H9 (cell line): ENCODE measurements at places on chromosomes 11 and 22. TPM values are rescaled to one million over a fixed set of nuclear protein-coding genes. Genes with fewer than 3 reads are reported as not detected.

PGGHG gene
- 57.9 and 58.3 TPM in 2 replicates for total RNA-seq

DEPDC7 gene
- total RNA-seq: 4.4 TPM in 2 replicates

FAM181B gene
- total RNA-seq: 0.13 and 0.44 TPM in 2 replicates

OR6A2 gene
- total RNA-seq: 0.33 and 0.35 TPM in 2 replicates

PARVG gene
- 1.3 and 1.6 TPM in 2 replicates for total RNA-seq

GRCh38 chr11:113528982-113529381 is 53.8 kb upstream of the DRD2 start:
- DNase-seq: no peak
- H3K27me3 ChIP-seq: no peaks in the 10 kb centered on the region
- H3K36me3 ChIP-seq: peaks cover 2% of the 10 kb centered on the region; the same call in 1 of the 2 replicates
- H3K4me3 ChIP-seq: no peak overlapping the region

GRCh38 chr22:21000987-21001600 is 824 bp downstream of the THAP7 start:
- no peak overlapping the region for H3K27ac ChIP-seq
- no peaks in the 10 kb centered on the region; the same call in 1 of the 2 replicates for H3K36me3 ChIP-seq
- H3K4me1 ChIP-seq: no peaks in the 10 kb centered on the region; the same call in 1 of the 2 replicates
- H3K4me3 ChIP-seq: peak overlapping the region; percentile 88
- no peaks in the 10 kb centered on the region for H3K27me3 ChIP-seq
- no peak for DNase-seq

DNA sequence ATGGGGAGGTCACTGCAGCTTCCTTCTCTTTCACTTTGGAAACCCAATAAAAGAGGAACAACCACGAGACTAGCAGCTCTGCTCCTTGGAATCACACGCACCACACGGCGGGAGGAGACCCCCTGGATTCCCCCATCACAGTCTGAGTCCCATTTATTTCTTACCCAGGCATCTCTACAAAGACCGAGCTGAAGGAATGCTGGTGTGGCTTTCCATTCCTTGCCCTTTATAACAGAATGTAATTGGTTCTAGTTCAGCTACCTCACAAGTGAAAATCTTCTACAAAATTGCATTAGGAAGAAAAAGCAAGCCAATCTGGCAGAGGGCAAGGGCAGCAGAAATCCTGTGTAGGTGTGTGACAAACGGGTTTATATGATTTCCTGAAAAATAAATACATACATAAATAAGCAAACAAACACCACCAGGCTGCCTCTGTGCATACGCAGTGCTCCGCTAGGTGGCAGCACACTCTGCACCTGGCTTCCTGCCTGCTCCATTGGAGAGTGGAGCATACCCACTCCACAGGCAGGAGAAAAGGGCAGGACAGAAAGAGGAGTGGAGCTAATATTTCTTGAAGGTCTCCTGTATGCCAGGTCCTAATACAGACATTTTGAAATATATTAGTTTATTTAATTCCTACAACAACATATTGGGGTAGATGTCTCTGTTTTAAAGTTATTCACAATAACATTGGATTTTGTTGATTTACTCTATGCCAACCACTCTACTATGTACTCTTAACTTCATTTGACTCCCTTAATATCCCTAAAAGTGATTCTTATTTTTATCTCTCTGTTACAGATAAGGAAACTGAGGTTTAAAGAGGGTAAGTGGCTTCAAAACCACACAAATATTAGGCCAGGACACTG is 673.1 kb downstream of the KCNA4 start:
- H3K27me3 ChIP-seq: no peaks in the 10 kb centered on the region
- no peaks in the 10 kb centered on the region for H3K36me3 ChIP-seq
- no peaks in the 10 kb centered on the region for H3K4me1 ChIP-seq
- H3K27ac ChIP-seq: no peak overlapping the region

GRCh38 chr11:85810521-85810870 is 445 bp downstream of the SYTL2 start:
- peaks cover 1% of the 10 kb centered on the region; the same call in 1 of the 2 replicates for H3K27me3 ChIP-seq
- H3K36me3 ChIP-seq: no peaks in the 10 kb centered on the region
- DNase-seq: peak; percentile 41
- peak overlapping the region; percentile 74 for H3K4me3 ChIP-seq
- H3K4me1 ChIP-seq: no peaks in the 10 kb centered on the region

DNA sequence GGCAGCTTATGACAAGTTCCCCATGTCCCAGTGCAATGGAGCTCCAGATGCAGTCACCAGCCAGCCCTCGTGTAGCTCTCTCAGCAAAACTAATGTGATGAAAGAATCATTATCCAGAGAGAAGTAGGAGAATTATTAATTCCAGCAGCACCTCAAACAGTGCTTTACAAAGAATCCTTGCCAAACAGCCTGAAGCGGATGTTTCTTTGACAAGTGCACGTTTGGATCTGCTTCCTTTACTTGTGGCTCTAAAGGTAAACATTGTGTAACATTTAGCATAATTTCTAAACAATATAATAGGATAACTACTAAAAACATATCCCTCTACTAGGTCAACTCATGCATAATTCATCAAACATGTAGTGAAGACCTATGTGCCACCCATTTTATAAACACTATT is 197.0 kb downstream of the FAM181B start:
- H3K4me3 ChIP-seq: no peak overlapping the region
- no peak overlapping the region for H3K27ac ChIP-seq
- no peaks in the 10 kb centered on the region for H3K36me3 ChIP-seq
- DNase-seq: no peak
- H3K27me3 ChIP-seq: no peaks in the 10 kb centered on the region
- no peaks in the 10 kb centered on the region for H3K4me1 ChIP-seq

DNA sequence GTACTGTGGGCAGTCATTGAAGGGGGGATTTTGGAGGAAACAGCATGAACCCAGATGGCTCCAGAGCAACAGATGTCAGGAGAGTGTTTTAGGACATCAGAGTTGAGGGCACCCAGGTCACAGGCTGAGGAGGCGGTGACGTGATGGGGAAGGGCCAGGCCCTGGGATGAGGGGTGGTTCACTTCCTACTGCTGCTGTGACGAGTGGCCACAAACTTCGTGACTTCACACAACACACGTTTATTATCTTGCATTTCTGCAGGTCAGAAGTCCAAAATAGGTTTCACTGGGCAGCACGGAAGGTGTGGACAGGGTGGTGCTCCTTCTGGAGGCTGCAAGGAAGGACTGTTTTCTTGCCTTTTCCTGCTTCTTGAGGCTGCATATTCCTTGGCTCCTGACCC is 77.7 kb upstream of the RAB1B start:
- H3K4me1 ChIP-seq: no peaks in the 10 kb centered on the region
- H3K4me3 ChIP-seq: no peak overlapping the region
- no peak overlapping the region for H3K27ac ChIP-seq
- no peaks in the 10 kb centered on the region for H3K27me3 ChIP-seq

- no peaks in the 10 kb centered on the region for H3K36me3 ChIP-seq
- H3K4me1 ChIP-seq: no peaks in the 10 kb centered on the region
- H3K4me3 ChIP-seq: no peak overlapping the region
- DNase-seq: no peak
Observed at GRCh38 chr11:44602891-44603310, 37.4 kb downstream of the CD82 start.

GRCh38 chr11:65822776-65823528 is 10.8 kb upstream of the SNX32 start:
- H3K36me3 ChIP-seq: no peaks in the 10 kb centered on the region; the same call in 2 of the 3 replicates
- H3K27me3 ChIP-seq: no peaks in the 10 kb centered on the region
- no peak overlapping the region for H3K4me3 ChIP-seq

- peaks cover 7% of the 10 kb centered on the region; the same call in 1 of the 2 replicates for H3K4me1 ChIP-seq
- H3K27me3 ChIP-seq: no peaks in the 10 kb centered on the region
- H3K27ac ChIP-seq: no peak overlapping the region
- peak; percentile 31 for DNase-seq
- H3K4me3 ChIP-seq: peak overlapping the region; percentile 46; the same call in 2 of the 3 replicates
Observed at GRCh38 chr22:42644422-42645340, 4.3 kb upstream of the ATP5MGL start.

DNA sequence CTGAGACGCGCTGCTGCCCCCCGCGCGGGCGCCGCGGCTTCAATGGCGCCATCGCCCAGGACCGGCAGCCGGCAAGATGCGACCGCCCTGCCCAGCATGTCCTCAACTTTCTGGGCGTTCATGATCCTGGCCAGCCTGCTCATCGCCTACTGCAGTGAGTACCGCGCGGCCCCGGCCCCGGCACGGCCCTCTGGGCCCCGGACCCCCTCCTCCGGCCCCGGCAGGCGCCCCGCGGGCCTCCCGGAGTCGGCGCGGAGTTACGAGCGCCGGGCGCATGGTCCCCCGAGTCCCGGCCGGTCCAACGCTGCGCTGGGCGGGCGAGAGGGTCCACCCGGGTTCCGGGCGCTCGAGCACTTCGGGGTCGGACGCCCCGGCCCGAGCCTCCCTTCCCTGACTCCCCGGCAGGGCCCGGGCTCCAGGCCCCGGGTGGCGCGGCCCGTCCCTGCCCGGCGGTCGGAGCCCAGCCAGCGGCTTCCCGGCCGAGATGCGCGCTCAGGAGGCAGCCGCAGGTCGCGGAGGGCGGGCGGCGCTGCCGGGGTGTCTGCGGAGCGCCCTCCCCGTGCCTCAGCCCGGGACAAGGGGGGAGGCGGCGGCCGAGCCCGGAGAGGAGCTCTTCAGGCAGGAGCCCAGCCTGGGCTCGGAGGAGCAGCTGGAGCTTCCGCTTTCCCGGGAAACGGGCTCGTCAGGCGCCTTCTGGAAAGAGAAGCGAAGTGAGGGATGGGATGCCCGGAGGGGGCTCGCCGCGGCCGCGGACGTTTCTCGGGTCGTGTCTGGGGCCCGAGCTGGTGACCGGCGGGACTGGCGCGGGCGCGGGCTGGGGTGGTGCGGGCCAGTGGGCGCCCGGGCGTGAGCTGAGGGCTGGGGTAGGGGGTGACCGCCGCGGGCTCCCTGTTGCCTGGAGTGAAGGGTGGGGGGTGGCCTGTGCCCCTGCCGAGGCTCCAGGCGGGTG is 1337.8 kb downstream of the BRD1 start:
- H3K4me3 ChIP-seq: peak overlapping the region; percentile 87
- peak; percentile 30 for DNase-seq
- no peaks in the 10 kb centered on the region for H3K27me3 ChIP-seq
- H3K36me3 ChIP-seq: no peaks in the 10 kb centered on the region

DNA sequence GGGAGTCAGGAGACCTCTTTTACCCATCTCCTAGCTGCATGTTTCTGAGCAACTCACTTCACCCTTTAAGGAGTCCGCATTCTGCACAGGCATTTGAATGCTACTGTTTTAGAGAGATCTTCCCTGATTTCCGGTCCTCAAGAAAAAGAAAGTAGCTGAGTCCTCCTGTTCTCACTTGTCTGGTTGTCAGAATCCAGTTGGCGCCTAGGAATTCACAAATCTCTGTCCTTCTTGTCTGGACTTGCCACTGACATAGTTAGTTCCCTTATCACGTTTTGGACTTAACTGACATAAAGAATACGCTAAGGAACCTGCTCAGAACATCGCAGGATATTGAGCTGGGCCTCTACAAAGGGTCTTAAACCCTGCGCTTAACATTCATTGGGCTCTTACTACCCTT is 61.3 kb upstream of the OR5P2 start:
- H3K27me3 ChIP-seq: no peaks in the 10 kb centered on the region
- H3K4me3 ChIP-seq: no peak overlapping the region
- H3K27ac ChIP-seq: no peak overlapping the region
- no peak for DNase-seq

- H3K27me3 ChIP-seq: no peaks in the 10 kb centered on the region
- DNase-seq: no peak
- H3K4me3 ChIP-seq: no peak overlapping the region
- H3K4me1 ChIP-seq: no peaks in the 10 kb centered on the region
- no peak overlapping the region for H3K27ac ChIP-seq
Observed at GRCh38 chr11:134921938-134922337, 509.9 kb upstream of the B3GAT1 start.

GRCh38 chr22:44547371-44547770 is 49.3 kb upstream of the RTL6 start:
- H3K4me1 ChIP-seq: peaks cover 10% of the 10 kb centered on the region; the same call in 1 of the 2 replicates
- H3K27ac ChIP-seq: no peak overlapping the region
- peak overlapping the region; percentile 19; the same call in 1 of the 3 replicates for H3K4me3 ChIP-seq
- no peaks in the 10 kb centered on the region for H3K36me3 ChIP-seq
